HFF-Myc (cell line): ENCODE measurements at places on chromosomes 4 and X.

DNA sequence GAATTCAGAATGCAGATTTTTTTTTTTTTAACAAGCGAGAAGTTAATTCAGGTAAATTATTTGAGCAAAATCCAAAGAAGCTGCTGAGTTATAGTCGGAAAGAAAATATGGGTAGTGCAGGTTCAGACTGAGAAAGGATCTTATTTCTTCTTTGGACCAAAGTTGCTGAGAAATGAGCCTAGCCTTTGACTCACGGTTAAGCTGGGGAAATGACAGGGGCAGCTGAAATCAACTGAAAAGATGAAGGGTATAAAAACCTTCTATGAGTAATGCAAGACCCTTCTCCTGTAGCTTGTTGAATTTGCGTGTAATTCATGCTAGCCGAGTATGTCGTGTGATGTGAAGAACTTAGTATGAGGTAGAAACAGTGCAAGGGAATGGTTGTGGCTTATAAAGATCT is 63.0 kb downstream of the KIAA0232 start:
- no peak for DNase-seq

DNA sequence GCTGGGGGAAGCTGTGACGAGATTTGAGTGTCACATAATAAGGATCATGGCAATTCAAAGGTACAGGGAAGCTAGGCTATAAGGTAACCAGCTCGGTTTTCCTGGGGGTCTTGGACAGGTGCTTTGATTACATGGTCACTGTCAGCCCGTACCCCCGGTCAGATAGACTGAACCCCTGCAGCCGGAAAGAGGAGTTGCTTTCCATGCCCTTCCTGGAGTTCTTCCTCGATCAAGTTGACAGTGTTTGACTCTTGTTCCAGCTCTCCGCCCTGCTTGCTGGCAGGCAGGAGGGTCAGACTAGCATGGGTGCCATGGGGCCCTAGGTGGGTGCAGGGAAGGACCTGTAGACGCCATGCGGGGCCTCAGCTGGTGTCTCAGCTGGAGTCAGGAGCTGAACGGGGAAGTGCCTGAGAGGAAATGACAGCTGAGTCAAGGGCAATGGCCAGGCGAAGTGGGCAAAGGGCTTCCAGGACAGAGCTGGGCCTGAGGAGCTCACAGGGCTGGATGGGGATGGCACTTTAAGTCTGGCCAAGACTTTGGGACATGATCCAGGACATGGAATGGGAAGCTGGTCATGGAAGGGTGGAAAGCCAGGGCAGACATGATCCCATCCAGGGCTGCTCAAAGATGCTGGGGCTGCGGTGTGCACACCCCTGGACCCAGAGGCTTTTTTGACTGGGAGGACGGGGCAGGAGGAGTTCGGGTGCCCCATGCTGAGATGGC is 1.6 kb downstream of the TMEM187 start:
- DNase-seq, result no peak

- no peak for DNase-seq
Measured at GRCh38 chr4:515251-515650, 16.2 kb downstream of the PIGG start.

- no peak for DNase-seq
Measured at GRCh38 chrX:2162695-2163094, 338.1 kb downstream of the DHRSX start.

DNA sequence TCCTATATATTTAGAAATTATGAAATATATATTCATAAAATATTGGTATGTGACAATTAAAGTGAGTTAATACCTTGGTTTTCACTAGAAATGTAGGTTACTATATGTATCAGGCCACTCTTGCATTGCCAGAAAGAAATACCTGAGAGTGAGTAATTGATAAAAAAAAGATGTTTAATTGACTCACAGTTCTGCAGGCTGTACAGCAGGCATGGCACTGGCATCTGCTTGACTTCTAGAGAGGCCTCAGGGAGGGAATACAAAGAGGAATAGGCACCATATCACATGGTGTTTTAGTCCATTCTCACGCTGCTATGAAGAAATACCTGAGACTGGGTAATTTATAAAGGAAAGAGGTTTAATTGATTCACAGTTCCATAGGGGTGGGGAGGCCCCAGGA is 1560.6 kb downstream of the STIM2 start:
- DNase-seq, result no peak

DNA sequence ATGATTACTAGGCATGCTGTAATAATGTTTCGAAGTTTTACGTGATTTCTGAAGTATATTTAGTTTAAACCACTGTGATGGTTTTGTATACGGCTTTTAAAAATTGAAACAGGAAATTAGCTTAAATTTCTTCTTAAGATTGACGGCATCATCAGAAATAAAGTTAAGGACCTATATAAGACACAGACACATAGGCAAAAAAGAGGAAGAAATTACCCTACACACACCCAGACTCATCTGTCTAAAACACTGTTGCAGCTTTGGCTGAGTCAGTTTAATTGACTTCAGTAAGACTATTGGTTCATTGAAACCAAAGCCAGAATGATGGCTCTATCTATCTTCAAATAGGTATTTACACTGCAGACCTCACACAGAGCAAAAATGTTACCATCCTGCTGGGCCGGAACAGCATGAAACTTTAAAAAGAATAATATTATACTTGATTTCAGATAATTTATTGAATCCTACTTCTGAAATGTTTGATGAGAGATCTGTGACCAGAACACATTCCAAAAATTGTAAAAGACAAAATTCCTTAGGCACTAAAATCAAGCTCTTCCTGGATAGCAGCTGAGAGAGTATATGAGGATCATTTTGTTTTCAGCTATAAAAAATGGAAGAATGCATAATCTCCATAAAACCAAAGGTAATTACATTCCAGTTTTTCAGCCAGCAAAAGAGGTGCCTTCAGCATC is 4.5 kb downstream of the HHIP start:
- no peak for DNase-seq

GRCh38 chr4:54660591-54660990 is 2.8 kb downstream of the KIT start:
- DNase-seq, result no peak

GRCh38 chr4:152509595-152510225 is 26.2 kb downstream of the FBXW7 start:
- no peak for DNase-seq

DNA sequence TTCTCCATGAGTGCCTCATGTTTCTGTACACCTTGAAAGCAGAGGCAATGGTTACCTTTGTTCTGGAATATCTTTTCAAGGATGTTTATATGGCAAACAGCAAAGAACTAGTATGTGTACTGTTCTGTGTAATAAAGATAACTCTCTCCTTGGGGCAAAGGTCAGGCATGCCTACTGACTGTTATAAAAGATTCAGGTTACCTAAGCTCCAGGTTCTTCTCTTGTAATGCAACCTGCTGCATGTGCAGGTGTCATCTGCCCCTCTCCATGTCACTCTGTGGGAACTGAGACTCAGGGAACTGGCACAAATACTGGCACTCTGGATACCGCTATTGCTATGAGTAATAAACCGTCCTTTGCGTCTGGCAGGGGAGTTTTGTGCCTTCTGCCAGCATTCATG is 5.4 kb upstream of the TRPC3 start:
- no peak for DNase-seq

DNA sequence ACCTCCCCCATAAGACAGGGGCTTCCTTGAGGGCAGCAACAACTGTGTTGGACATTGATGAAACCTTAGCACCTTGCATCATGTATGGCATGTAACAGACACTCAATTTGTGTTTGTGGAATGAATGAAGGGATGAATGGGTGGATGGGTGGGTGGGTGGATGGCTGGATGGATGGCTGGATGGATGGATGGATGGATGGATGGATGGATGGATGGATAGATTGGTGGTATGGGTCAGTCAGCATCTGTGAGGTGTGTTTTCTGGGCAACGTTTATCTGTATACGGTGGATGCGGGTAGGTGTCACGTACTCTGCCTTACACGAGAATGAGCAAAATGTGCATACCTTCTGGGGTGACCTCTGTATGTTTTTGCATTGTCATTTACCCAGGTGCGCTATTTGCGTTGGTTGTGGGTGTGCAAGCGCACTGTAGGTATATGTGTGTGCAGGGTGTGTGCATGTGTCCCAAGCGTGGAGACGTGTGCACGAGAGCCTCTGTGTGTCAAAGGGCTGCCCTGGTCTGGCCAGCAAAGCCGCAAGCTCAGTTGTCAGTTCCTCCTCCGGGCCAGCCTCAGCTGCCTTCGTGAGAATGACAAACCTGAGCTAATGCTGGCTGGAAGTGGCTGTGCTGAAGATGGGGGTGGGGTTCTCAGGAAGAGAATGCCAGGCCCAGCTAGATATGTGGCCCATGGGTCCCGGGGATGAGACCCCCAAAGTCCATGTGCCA is 26.5 kb downstream of the ELF4 start:
- no peak for DNase-seq

DNA sequence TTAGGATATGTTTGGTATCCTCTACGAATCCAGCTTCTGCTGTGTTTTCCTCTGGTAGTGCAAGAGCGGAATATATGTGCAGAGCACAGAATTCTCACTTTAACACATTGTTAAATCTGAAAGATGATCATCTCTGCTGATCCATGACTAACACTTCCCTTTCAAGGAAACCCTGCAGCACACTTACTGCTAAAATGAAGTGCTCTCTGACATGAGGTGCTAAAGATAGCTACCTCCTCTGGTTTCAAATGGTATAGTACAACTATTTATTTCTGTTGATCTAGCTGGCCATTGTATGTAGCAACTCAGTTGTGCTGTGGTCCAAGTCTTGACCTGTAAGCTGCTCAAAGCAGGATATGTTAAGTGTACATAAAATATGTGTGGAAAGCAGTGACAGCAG is 162.4 kb upstream of the FMR1 start:
- no peak for DNase-seq

- no peak for DNase-seq
Measured at GRCh38 chr4:80196922-80197573, at the start of gene PRDM8. Gene PRDM8, plus strand, starts transcription at chr4:80197503. Its CDS starts 2,578 bp downstream, at chr4:80200081.

DNA sequence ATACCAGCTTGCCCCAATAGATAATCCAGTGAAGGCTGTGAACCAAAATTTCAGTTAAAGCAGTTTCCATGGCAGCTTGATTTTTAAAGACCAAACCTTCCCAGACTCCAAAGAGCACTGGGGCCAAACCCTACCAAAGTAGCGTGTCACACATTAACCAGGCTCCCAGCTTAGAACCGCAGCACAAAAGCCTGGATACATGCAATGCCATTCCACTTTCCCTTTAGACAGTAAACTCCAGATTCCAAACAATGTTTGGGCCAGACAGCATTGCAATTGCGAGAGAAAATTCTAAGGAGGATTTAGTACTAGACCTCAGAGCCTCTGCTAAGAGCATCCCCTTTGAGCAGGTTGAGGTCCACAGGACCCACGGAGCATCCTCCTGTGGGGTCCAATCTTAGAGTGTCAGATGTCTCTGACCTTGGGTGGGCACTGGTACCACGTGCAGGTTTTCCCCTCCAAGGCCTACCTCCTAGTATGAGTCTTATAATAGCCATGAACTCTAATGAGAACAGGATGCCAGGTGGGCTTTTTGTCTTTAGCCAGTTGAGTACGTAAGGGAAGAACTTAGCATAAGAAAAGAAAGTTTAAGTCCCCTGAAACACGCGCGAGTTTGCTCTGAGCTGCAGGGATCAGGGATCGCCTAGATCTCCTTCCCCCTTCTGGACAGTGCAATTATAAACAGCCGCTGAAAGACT is 38.8 kb downstream of the MGARP start:
- no peak for DNase-seq

DNA sequence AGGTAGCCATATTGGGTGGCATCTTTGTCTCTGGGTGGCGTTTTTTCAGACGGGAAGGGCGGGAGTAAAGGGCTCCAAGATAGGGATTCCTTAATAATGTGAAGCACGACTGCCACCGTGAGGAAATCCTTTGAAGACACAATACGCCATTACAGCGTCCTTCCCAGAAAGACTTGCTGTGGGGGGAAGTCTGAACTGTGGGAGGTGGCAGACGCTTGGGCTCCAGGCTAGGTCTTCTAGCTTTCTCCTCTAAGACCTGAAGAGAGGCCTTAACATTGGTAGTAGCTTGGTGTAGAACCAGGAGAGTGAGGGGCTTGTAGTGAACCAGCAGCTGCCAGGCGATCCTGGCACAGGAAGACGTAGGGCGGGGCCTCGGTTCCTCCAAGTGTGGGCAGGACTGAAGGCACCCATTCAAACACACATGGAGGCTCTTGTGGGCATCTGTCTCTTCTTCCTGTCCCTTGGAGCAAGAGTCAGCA is 197.3 kb downstream of the OR13H1 start:
- no peak for DNase-seq

- no peak for DNase-seq
Measured at GRCh38 chrX:150329868-150330267, 33.2 kb upstream of the MAMLD1 start.

DNA sequence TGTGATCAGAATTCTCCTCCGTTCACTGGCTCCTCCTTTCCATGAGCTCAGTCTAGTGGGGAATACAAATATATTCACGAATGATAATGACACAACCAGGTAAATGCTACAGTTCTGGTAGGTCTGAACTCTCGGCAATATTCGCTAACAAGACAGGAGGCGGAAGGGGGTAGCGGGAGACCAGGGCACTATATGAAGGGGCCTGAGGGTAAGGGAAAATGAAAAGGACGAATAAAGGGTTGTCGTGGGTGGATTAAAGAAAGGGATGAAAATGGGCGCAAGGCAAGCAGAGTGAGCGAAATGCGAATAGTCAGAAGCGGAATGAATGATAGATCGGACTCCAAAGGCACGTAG is 743 bp downstream of the NKAP start:
- no peak for DNase-seq

DNA sequence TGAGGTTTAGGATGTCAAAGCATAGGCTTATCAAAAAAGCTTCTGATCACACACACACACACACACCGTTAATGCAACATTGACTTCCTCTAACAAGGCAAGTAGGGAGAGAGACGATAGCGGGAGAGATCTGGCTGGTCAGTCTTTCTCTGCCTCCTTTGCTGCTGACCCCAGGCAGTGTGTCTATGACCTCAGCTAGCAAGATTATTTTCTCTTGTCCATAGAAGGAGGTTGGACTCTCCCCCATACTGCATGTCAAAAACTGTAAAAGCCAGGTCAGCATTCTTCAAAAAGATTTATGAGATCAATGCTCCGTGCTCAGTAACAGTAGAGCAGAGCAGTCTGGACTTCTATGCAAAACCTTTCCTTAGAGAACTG is 63.5 kb upstream of the PGM2 start:
- no peak for DNase-seq

DNA sequence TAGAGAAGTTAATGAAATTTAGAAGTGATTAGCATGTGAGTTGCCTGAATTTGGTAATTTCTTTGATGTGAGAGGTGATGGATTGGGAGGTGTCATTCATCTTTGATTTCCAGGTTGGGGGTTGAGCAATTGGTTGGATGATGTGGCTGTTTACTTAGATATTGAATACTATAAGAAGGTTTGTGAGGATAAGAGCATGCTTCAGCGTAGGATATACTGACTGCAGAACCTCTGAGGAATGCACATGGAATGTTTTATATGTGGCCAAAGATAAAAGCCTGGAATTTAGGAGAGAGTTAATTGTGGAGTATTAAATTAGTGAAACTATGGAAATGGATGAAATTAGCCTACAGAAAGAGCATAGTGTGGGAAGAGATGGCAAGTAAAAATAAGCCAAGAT is 165.4 kb upstream of the MAD2L1 start:
- no peak for DNase-seq
